Smooth muscle cell of the brain vasculature (primary cell): ENCODE measurements at places on chromosomes 4 and X.

- no peak for DNase-seq
Measured at GRCh38 chrX:135340831-135341230, 31.6 kb downstream of the ETDC start.

- DNase-seq, result no peak
Measured at GRCh38 chr4:76492055-76492454, 57.0 kb downstream of the SHROOM3 start.

GRCh38 chr4:113094802-113095201 is 45.3 kb downstream of the ANK2 start:
- DNase-seq, result no peak

DNA sequence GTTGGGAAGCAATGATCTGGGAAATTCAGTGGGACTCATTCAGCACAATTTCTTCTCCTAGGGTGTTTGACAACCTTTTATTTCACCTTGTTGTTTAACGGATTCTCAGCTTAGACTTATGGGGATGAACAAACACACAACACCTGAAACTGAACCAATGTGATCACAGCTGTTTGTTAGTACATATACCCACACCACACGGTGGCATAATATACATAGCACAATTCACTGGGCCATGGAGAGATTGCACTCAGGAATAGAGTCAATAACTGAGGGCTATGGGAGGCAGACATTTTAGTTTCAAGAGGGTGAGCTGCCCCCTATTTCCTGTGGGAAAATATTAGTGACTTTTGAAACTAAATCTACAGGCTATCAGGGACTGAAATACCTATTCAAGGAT is 148.0 kb downstream of the PARM1 start:
- DNase-seq, result no peak
